ENCODE measurements at places on chromosomes 1 and 21.

DNA sequence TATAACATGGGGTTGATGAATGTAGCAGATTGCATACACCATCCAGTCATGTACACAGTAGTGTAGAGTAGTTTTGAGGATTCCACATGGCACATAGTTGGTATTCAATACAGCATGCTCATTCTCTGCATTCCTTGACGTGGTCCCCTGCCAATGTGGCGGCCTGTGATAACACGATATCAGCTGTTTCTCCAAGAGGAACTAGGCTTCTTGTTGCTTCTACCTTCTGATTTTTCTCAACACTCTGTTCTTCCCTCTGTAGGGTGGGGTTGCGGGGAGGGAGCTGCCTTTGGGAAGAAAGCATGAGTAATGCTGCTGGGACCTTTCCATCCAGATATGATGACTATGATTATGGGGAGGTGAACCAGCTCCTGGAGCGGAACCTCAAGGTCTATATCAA lies 19.4 kb downstream of the SESN2 start:
- no peak for DNase-seq

DNA sequence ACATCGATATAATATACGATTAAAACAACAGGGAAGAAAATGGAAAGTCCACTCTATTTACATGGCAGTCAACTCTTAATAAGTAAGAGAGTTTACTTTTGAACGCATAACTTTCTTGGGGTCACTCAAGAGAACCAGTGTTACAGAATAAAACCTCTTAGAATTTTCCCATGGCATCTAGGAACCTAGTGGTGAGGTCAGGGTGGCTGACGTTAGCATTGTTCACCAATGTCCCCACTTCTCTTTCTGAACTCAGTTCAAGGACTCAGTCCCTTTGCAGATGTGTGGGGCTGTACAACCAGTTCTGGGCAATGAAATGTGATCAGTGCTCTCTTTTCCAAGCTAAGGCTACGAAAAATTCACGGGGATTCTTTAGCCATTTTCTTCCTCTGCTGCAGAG lies 2.6 kb upstream of the RNF2 start:
- DNase-seq: no peak

GRCh38 chr1:239816081-239816782 lies 275.5 kb upstream of the FMN2 start:
- peak; percentile 55 for DNase-seq

DNA sequence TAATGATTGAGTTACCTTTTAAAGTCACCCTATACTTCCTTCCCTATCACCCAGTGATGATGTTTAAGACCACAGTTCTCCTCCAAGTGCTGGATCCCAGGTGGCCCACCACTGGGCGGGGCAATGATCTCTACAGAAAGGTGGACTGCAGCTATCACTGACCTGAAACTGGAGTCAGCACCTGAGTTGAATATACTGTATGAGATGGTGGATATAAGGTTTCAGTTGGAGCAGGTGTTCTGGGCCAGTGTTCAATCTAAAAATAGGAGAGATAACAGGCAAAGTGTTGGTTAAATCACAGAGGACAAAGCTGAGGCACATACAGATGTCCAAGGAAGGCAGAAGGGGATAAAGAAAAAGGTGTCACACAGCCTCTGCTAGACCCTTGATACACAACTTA lies 96.6 kb downstream of the SIPA1L2 start:
- no peak for DNase-seq

DNA sequence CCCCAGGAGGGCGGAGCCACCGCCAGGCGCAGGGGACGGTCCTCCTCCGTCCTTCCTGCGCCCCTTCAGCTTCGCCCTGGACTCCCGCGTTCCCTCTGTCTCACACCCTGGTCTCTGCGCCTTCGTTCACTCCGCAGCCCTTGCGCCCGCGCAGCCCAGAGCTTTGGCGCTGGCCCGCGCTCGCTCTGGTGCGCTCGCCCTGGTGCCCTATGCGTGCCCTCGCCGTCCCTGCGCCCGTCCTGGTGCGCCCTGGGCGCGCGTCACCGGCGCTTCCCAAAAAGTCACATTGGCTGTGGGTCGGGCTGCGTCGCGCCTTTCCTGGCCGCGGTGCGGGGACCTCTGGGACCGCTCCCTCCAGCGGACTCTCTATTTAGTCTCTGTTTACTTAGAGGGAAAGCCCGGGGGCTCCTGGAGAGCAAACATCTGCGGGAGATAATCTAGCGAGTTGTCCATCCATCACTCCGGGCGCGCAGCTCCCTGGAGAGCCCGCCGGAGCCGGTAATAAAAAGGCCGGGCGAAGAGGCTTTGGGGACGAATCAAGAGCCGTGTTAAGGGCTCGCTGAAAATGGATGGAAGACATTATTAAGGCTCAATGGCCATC lies 178.6 kb downstream of the PRDM16 start:
- DNase-seq: no peak

DNA sequence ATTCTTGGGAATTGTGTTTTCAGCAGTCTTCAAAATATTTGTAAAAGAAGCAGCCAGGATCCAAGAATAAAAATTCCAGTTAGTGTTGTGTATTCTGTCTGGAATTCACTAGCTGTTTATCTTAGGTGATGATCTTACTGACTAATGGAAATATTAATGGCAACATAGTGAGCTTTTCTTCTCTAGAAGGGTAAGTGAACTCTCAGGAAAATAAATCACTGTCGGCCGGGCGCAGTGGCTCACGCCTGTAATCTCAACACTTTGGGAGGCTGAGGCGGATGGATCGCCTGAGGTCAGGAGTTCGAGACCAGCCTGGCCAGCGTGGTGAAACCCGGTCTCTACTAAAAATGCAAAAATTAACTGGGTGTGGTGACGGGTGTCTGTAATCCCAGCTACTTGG lies 87.4 kb upstream of the KIF1B start:
- peak; percentile 26 for DNase-seq

DNA sequence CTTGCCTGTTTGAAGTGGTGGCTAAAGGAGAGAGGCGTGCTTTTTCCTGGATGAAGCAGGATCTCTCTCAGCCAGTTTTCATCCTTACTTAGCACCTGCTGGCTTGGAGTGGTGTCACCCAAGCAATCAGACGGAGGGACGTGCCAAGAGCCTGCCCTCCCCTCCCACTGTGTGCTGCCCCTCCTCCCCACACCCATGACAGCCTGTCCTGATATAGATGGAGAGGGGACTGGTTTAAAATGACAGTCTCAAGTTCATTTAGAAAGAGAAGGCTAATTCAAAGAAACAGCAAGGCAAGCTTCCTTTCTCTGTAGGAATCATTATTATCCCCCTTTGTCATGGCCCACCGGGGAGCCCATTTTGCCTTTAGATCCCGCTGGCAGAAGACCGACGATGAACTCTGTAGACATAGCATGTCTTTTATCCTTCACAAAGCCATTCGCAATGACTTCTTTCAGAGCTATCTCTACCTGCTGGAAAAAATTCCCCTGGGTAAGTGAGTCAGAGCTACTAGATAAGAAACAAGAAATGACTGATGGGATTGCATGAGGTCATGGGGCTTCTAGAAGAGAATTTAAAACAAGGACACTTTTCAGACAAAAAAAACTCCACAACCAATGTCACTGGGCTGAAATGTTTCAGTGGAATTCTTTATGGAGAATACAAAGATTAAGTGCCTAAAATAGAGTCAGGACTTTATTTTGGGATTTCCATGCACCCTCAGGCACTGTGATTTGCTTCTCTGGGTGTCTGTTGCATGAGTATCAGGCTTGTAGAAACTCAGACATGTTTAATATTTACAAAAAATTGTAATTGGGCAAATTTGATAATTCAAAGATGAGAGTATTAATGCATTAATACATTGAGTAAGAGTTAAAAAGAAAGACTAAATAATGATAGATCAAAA lies at the start of gene NTMT2:
TSS of gene NTMT2 (plus strand) at position 190 of the 907 bp plus-strand sequence. CDS start at position 339, 149 bp downstream.
- DNase-seq: no peak

DNA sequence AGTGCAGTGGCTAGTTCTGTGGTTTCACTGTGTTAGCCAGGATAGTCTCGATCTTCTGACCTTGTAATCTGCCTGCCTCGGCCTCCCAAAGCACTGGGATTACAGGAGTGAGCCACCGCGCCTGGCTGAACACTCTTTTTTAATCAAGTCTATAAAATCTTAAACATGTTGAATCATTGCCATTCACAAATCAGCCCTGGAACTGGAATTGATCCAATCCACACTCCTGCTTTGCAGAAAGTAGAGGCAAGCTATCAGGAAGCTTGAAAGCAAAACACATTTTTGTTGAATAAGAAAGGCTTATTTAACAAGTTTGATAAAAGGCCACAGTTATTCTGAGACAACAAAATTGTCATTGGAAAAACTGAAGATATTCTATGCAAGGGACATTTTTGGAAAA lies 18.3 kb upstream of the EFHD2 start:
- no peak for DNase-seq

All from fibroblast of skin of left quadriceps (primary cell).